ENCODE measurements at places on chromosomes 13 and 19. TPM values are rescaled to one million over a fixed set of nuclear protein-coding genes. Genes with fewer than 3 reads are reported as not detected.

The PEG3 gene
- 188 TPM for polyA plus RNA-seq

The CGB3 gene
- polyA plus RNA-seq, result not detected

The TLE6 gene
- polyA plus RNA-seq, result 0.36 TPM

The CPB2 gene
- polyA plus RNA-seq, result 0.11 TPM

The HPN gene
- not detected for polyA plus RNA-seq

DNA sequence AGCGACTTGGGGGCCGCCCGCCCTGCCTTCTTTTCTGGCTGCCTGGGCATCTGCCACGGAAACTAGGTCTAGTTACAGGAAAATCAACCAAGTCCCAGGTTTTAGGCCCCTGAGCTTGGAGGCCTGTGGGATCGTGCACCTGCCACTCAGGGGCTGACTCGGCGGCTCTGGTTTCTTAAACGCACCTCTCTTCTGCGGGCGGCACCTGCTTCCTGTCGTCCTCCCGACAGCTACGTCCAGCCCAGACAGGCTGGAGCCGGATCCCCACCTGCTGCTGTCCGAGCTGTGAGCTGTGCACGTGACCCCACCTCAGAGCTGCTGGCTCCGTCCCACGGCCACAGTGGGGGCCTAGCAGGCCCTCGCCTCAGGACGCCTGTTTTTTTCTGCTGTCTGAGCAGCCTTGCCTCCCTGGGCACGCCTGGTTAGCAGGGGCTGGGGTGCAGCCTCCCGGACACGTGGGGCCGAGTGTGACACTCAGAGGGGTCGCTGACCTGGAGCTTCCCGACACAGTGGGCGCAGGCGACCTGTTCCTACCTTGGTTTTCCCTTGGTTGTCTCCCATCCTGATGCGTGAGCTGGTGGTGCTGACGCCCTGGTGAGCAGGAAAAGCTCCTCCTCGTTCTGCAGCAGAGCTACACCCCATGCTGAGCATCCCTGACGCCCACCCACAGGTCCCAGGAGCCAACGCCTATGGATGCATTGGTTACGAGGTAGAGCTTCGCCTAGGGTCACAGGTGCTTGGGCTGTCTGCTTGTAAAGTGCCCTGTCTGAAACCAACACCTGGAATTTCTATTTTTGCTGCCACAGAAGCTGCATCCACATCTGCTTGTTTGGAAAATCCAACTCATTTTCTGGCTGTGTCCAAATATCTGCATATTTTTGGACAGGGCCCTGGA lies 17.5 kb downstream of the TMEM255B start:
- no peak for DNase-seq

DNA sequence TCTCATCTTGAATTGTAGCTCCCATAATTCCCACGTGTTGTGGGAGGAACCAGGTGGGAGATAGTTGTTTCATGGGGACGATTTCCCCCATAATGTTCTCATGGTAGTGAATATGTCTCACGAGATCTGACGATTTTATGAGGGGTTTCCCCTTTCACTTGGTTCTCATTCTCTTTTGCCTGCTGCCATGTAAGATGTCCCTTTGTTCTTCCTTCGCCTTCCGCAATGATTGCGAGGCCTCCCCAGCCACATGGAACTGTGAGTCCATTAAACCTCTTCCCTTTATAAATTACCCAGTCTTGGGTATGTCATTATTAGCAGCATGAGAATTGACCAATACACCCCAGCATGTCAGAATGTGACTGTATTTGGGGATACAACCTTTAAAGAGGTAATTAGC lies 3.9 kb upstream of the FPR1 start:
- DNase-seq, result no peak

DNA sequence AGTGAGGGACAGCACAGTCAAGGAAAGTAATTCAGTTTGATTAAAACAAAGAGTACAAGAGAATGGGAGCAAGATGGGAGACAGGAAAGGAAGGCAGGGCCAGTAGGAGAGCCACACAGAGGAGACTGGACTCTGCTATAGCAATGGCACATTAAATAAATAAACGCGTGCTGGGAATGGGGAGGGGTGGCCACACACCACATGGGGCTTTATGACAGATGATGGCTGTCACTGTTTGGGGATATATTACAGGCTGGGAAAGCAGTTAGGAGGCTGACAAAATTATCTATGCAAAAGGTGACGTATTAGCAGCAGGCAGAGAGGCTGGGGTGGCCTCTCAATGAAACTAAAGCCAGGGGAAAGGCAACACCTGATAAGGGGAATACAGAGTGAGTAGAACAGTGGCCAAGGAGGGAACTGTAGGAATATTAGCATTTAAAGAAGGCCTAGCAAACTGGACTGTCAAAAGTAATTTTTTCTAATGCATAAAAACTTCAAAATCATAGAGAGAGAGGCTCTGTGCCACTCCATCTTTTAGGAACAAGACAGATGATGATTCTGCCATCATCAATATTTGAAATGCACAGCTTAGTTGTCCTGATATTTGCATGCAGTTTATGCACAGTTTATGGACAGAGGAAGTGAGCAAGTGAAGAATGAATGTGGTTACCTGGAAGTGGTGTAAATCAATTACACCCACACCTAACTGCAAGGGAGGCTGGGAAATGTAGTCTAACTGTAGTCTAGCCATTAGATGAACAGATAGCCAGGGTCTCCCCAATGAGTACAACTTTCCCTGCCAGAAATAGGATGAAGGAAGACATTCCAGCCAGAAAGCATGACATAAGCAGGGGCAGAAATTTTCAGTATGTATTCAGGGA lies 346.5 kb downstream of the FOXO1 start:
- no peak for DNase-seq

- peak; percentile 73 for DNase-seq
Measured at GRCh38 chr13:48304143-48304876, 759 bp downstream of the RB1 start.

GRCh38 chr13:24215732-24216131 lies 55.2 kb downstream of the SPATA13 start:
- peak; percentile 25 for DNase-seq

DNA sequence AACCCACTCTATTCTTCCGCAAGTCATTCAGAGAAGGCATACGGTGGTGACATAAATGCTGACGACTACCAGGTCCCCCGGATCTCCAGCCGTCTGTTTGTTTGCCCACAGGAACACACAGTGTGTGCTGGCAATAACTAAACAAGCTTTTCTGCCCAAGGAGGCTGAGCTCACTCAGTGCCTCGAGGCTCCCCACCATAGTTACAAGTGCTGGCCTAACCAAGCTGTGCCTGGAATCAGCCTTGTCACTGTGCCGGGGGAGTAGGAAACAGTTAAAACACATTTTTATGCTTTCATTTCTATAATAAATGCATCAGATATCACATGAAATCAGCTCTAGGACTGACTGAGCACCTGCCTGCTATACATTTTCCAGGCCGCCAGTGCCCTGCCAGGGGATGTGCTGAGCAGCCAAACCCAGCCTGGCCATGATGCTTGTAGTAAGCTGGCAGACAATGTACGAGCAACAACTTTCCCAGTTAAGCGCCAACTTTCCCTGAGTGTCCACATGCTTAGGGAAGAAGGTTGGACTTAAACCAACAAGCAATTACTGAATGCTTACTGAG lies 28.1 kb downstream of the BRD4 start:
- DNase-seq, result peak; percentile 60

DNA sequence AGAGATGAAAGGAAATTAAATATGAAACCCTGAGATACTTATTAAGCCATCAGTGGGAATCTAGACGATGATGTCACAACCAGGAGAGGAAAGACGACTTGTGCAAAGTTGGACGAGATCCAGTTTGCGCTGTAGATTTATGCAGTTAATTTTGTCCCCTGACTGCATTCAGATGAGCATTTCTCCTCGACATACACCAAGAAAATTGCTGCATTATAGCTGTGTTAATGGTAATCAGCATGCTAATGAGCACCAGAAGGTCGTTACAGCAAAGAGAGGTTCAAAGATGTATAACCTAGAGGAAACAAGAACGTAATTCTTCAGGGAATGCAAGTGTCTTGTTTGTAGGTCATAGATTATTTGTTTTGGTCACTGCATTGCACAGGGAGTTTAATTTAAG lies 371.7 kb downstream of the RBM26 start:
- DNase-seq, result no peak

DNA sequence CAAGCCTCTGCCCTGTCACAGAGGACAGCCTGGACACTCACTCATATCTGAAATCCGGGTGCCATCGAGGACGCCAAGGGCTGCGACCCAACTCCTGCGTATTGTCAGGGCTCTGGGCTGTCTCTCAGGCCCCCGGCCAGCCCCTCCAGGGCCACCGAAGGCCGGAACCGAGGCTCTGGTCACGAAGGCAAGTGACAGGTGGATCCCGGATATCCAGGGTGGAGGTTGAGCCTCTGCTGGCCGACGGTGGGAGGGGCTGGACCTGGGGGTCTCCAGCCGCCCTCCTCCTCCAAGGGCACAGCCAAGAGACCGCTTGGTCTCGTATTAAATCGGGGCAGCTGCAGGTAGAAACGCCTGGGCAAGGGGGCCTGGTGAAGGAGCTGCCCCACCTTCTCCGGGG lies 5.4 kb downstream of the RNF126 start:
- DNase-seq, result no peak

DNA sequence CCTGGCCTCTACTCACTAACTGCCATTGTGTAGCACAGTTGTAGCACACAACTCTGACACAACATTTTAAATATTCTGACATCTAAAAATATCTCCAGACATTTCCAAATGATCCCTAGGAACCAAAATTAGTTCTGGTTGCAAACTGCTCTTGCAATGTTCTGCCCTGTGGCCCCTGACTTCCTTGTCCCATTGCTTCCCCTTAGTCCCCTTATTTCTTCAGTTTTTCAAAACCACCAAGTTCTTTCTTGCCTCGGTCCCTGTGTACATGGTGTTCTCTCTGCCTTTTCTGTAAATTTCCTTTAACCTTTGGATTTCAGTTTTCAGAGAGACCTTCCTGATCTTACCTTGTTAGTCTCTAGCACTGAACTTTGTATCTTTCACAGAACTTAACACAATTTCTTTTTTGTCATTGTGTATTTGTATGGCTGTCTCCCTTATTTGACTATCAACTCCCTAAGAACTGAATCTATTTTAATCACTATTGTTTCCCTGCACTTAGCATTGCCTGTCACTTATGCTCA lies 87.6 kb upstream of the MLNR start:
- no peak for DNase-seq

DNA sequence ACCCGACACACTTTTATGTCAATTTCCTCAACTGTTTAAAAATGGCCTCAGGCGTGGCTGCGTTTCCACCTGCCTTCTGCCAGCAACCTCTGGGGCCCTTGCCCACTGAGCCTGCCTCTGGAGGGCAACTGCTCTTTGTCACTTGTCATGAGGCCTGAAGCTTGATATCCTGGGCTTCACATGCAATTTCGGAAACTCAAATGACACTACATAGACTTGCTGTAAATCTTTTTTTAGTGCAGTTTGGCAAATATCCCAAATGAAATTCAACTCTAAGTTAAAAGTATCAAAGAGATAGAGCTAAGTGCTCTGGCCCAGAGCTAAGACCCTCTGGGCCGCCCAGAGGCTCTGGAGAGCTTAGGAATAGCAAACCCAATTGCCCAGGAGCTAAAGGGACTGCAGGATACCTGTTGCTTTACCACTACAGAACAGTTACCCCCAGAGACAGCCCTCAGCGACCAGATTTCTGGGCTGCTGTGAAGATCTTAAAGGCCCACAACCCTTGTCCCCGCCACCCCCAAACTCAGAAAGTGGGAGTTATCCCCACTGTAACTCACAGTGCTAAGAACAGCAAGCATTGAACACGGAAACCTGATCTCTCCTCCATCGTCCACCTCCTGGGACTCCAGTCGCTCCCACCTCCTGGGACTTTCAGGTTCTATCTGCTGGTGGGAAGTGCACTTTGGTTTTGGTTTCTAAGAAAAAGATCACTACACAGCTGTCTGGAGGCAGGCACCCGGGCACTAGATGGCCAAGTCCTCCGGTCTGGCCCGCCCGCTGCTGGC lies 19.4 kb downstream of the GJA3 start:
- DNase-seq, result no peak

GRCh38 chr19:58355908-58356765 lies 2.8 kb upstream of the A1BG start:
- DNase-seq, result peak; percentile 28

GRCh38 chr19:48598996-48599700 lies 7.4 kb upstream of the SPACA4 start:
- DNase-seq, result no peak

- DNase-seq, result no peak
Measured at GRCh38 chr19:12623361-12624031, 12.8 kb downstream of the ZNF791 start.

DNA sequence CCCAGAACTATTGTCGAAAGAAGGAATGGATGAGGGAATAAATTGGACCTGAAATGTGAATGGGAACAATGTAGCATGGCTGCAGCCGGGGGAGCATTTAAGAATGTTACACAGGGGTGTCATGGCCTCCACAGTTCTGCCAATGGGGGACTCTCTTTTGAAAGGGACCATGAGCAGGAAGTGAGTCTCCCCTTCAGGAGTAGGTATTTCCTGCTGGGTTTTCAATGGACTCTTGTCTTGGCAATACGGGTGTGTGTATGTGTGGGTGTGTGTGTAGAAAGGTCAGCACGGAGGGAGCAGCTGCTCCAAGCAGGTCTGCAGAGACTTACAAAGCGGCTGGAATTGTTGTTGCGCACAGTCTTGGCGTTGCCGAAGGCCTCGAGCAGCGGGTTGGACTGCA lies 24.4 kb downstream of the MYO1F start:
- DNase-seq, result no peak
